Chondrocyte (in vitro differentiated cells): ENCODE measurements at places on chromosomes 16 and 17. TPM values are rescaled to one million over a fixed set of nuclear protein-coding genes. Genes with fewer than 3 reads are reported as not detected.
A peak's percentile ranks its signal among the peaks of the same experiment; 100 is the strongest.

C17orf100 gene
- 2.0 to 3.0 TPM (median 2.9 TPM) in 3 replicates for total RNA-seq

EMP2 gene
- total RNA-seq, result 8.1 to 14.6 TPM (median 11.9 TPM) in 3 replicates

- H3K36me3 ChIP-seq, result peaks cover 1% of the 10 kb centered on the region
- no peaks in the 10 kb centered on the region for H3K27me3 ChIP-seq
- DNase-seq, result no peak
- H3K4me1 ChIP-seq, result no peaks in the 10 kb centered on the region
- H3K27ac ChIP-seq, result no peak overlapping the region
These were observed 32.1 kb downstream of the C17orf67 start for GRCh38 chr17:56801459-56802178.

- H3K27ac ChIP-seq, result no peak overlapping the region
- no peaks in the 10 kb centered on the region for H3K4me1 ChIP-seq
- no peaks in the 10 kb centered on the region for H3K36me3 ChIP-seq
- H3K4me3 ChIP-seq, result no peak overlapping the region
These were observed 83.1 kb upstream of the CNTNAP4 start for GRCh38 chr16:76193906-76194615.

ANKRD40CL gene
- total RNA-seq, result not detected in 3 replicates

GRCh38 chr17:77542011-77542410 is 401.2 kb downstream of the SEC14L1 start:
- H3K27me3 ChIP-seq, result peaks cover 48% of the 10 kb centered on the region
- DNase-seq, result no peak
- no peak overlapping the region for H3K4me3 ChIP-seq
- peaks cover 3% of the 10 kb centered on the region for H3K36me3 ChIP-seq
- H3K4me1 ChIP-seq, result peaks cover 14% of the 10 kb centered on the region
- H3K27ac ChIP-seq, result no peak overlapping the region

TRIM47 gene
- total RNA-seq, result 33.9 to 50.6 TPM (median 46.3 TPM) in 3 replicates

DNA sequence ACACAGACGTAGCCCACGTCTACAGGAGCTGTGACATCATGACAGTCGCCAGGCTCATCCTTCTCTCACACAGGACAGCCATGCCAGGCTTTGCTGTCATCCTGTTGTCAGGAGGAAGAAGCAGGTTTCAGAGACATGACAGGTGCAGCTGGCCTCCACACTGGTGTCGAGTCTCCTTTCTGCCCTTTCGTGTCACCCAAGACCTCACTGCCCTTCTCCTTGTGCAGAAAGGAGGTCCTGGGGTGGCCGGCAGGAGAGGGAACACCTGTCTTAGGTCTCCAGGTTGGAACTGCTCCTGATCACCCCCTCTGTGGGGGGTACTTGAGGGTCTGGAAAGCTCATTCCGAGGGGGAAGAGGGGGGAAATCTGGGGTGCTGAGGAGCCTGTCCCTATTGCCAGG is 41.6 kb upstream of the IRF8 start:
- no peak for DNase-seq
- H3K4me3 ChIP-seq, result no peak overlapping the region
- no peaks in the 10 kb centered on the region for H3K36me3 ChIP-seq
- no peaks in the 10 kb centered on the region for H3K4me1 ChIP-seq

ESRP2 gene
- total RNA-seq, result 0.42 to 0.44 TPM in 2 of 3 replicates, not detected in the other

CALB2 gene
- 0.39 to 0.85 TPM in 2 of 3 replicates, not detected in the other for total RNA-seq

DNA sequence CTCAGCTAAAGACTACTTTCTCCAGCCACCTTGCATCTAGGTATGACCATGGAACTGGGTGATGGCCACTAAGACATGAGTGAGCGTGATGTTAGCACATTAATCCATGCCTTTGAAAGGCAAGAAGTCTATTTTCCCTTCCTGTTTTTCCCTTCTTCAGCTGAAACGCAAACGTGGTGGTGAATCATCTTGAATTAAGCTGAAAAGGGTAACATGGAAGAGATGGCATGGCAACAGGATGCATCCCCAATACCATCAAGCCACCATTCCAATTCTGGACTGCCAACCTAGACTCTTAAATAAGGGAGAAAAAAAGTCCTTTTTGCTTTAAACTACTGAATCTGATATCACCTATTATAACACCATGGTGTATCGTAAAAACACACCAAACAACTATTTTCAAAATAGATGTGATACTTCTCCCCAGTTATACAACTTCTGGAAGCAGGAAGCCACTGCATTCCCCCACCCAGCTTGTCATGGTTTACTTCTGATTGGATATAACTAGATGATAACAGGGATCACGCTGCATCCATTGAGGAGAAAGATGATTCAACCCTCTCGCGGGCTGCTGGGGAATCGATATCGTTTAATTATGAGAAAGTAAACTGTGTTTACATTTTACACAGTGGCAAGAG is 368.6 kb downstream of the CDH13 start:
- no peaks in the 10 kb centered on the region for H3K27me3 ChIP-seq
- H3K27ac ChIP-seq, result no peak overlapping the region
- H3K36me3 ChIP-seq, result no peaks in the 10 kb centered on the region
- no peak overlapping the region for H3K4me3 ChIP-seq

CPHXL2 gene
- not detected in 3 replicates for total RNA-seq

DNA sequence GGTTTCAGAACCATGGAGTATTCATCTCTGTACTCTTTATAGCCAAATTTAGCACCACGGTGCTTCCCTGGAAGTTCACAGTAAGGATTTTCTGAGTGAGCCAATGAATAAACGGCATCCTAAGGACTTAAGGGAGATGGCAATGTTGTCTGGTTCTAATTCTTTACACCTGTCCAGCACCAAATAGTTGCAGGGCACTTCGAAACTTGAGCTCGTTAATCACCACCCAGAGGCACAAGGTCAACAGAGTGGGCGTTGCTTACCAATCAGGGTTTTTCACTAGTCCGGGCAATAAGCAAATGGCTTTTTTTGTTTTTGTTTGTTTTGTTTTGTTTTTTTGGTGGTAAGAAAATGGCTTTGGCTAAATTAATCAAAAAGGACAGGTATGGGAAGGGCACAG is 28.2 kb upstream of the TMEM220 start:
- H3K27me3 ChIP-seq, result peaks cover 6% of the 10 kb centered on the region
- no peaks in the 10 kb centered on the region for H3K4me1 ChIP-seq
- no peaks in the 10 kb centered on the region for H3K36me3 ChIP-seq
- H3K27ac ChIP-seq, result no peak overlapping the region
- H3K4me3 ChIP-seq, result no peak overlapping the region

TMEM92 gene
- total RNA-seq, result 1.6 to 1.7 TPM (median 1.7 TPM) in 3 replicates

DNA sequence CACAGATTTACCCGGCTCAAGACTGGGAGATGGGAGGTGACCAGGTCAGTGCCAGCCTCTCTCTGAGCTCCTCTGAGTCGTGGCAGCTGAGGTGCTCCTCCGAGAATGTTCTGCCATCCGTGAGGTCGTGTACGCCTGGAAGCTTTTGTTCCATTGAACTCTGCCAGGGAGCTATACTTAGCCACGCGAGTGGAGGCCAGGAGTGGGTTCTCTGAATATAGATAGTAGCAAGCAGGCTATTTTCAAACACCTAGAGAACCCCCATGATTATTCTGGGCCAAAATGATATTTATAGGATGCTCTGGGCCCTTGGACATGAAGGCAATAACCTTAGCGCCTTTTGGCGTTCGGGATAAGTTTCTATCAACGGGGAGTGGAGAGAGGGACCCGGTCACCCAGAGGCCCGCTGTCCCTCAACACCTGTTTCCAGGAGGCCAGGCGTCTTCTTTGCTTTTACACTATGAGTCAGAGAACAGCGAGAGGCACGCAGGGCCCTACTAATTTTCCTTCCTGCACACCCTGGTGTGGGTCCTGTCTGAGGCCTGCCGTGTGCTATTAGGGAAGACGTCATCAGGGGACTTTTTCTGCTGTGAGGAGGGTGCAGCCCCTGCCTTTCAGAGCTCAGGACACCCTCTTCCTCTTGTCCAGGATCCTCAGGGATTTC is 11.0 kb upstream of the MVD start:
- H3K27ac ChIP-seq, result no peak overlapping the region
- no peak for DNase-seq
- H3K36me3 ChIP-seq, result peaks cover 2% of the 10 kb centered on the region
- no peaks in the 10 kb centered on the region for H3K27me3 ChIP-seq

- peaks cover 47% of the 10 kb centered on the region for H3K27me3 ChIP-seq
- H3K4me1 ChIP-seq, result no peaks in the 10 kb centered on the region
- DNase-seq, result peak; percentile 17
- no peaks in the 10 kb centered on the region for H3K36me3 ChIP-seq
These were observed 3.5 kb downstream of the CD300LB start for GRCh38 chr17:74527756-74528155.

GCGR gene
- total RNA-seq, result not detected in 3 replicates

DNA sequence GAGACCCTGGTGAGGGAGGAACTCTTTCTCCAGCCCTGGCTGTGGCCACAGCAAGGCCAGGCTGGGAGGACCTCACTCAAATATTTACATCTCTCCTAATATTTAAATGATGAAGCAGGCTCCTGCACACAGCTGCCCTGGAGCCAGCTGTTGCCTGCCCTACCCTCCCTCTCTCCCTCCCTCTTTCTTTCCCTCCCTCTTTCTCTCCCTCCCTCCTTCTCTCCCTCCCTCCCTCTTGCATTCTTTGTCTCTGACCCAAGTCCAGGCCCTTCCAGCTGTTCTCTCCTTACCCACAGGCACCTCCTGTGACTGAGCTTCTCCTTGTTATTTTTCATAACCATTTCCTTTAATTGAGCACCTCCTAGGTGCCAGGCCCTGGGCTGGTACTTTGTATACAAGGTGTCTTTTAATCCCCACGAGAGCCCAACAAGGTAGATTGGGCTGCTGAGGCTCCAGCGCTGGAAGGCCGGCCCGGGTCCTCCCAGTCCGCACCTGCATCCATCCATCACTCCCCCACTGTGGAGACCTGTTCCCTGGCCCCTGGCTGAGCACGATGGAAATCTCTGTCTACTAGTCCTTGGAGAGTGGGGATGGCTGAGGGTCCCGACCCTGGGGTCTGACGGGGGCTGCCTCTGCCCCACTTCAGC is 242.3 kb downstream of the SEC14L1 start:
- H3K36me3 ChIP-seq, result no peaks in the 10 kb centered on the region
- peaks cover 74% of the 10 kb centered on the region for H3K4me1 ChIP-seq
- H3K27me3 ChIP-seq, result no peaks in the 10 kb centered on the region
- no peak overlapping the region for H3K4me3 ChIP-seq
- no peak for DNase-seq

DNA sequence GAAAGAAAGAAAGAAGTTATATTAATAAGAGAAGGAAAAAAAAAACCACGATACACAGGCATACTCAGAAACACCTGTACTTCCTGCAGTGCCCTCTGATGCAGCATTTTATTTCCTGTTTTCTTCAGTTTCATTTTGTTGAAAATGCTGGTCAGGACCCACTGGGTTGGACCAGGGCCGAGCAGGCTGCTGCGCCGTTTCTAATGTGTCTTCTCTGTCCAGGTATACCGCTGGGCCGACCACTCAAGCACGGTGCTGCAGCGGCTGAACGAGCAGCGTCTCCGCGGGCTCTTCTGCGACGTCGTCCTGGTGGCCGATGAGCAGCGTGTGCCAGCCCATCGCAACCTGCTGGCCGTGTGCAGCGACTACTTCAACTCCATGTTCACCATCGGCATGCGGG is 8.3 kb downstream of the KLHL36 start:
- peaks cover 4% of the 10 kb centered on the region for H3K4me1 ChIP-seq
- H3K27ac ChIP-seq, result no peak overlapping the region
- H3K36me3 ChIP-seq, result peaks cover 45% of the 10 kb centered on the region
- no peak for DNase-seq
- no peaks in the 10 kb centered on the region for H3K27me3 ChIP-seq

GRCh38 chr16:30934827-30935557 is 11.6 kb downstream of the FBXL19 start:
- DNase-seq, result no peak
- peaks cover 9% of the 10 kb centered on the region for H3K36me3 ChIP-seq

- H3K4me1 ChIP-seq, result peaks cover 5% of the 10 kb centered on the region
- no peak for DNase-seq
- peaks cover 20% of the 10 kb centered on the region for H3K27me3 ChIP-seq
- H3K36me3 ChIP-seq, result no peaks in the 10 kb centered on the region
- no peak overlapping the region for H3K4me3 ChIP-seq
These were observed 278.9 kb upstream of the FOXF1 start for GRCh38 chr16:86231321-86231995.

DNA sequence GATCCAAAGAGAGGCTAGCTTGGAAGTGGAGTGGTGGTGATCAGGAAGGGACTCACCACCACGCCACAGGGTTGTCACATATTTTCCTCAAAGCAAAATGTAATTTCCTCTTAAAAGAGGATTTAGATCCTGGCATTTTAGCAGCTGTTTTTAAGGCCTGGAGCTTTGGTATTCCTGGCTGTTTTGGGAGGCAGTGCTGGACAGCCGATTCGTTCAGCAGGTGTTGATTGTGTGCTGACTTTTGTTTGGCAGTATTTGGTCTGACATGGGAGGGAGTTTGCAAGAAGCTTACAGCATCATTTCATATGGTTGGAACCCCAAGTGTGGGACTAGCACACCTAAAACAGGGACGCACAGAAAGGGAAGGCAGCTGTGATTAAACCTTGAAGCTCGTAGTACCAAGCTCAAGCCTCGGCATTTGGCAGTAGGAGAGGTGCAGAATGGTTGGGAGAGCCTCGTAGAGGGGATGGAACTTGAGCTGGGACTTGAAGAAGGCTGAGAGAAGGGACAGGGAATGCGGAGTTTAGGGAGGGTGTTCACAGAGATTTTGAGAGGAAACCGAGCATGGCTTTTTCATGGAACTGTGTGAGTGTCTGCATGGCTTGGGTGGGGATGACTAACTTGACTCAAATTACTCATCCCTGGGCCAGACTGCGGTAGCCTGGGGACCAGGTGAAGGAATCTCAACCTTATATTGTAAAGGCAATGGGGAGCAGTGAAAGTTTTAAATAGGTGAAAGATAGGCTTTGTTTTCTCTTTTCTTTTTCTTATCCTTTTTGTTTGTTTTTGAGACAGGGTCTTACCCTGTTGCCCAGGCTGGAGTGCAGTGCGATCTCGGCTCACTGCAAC is 52.3 kb downstream of the RPTOR start:
- H3K36me3 ChIP-seq, result no peaks in the 10 kb centered on the region
- H3K27me3 ChIP-seq, result no peaks in the 10 kb centered on the region
- H3K4me3 ChIP-seq, result no peak overlapping the region
- H3K4me1 ChIP-seq, result peaks cover 23% of the 10 kb centered on the region

GRCh38 chr16:1823821-1824220 is 2.8 kb downstream of the HAGH start:
- H3K36me3 ChIP-seq, result peaks cover 3% of the 10 kb centered on the region
- no peak overlapping the region for H3K4me3 ChIP-seq
- peaks cover 36% of the 10 kb centered on the region for H3K4me1 ChIP-seq
- peak overlapping the region; percentile 12 for H3K27ac ChIP-seq
- no peaks in the 10 kb centered on the region for H3K27me3 ChIP-seq
- DNase-seq, result peak; percentile 72

DNA sequence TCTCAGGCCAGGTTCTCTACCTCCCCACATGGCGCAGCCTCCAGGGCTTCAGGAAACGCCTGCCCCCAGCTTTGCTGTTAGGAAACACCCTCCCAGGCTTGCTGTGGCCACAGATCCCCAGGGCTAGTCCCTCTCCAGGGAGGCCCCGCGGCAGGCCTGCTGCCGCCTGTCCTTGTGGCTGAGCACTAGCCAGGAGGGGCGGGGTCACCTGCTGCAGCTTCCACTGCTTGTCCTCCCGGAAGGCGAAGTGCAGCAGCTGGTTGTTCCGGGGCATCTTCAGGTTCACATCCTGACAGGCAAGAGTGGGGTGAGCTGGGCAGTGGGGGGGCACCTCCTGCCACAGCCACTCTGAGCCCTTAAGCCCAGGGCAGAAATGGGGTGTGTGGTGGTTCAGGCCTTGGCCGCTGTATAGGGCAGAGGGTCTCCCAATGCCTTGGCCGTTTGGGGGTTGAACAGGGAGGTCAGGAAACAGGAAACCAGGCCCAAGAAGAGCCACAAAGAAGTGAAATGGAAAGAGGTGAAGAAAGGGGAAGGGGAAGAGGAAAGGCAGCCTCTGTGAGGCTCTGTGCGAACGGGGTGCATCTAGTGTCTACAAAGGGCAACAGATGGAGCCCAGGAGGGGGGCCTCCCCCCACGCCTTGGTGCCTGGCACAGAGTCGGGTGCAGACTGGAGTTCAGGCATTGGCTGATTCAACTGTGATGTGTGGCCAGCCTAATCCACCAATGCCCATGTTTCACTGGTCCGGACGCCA is 2.0 kb downstream of the ROGDI start:
- H3K36me3 ChIP-seq, result peaks cover 9% of the 10 kb centered on the region
- H3K4me1 ChIP-seq, result peaks cover 25% of the 10 kb centered on the region
- H3K27ac ChIP-seq, result no peak overlapping the region
- peak overlapping the region; percentile 25 for H3K4me3 ChIP-seq
